H7 (cell line): ENCODE measurements at places on chromosomes 4 and X. TPM values are rescaled to one million over a fixed set of nuclear protein-coding genes. Genes with fewer than 3 reads are reported as not detected.

DNA sequence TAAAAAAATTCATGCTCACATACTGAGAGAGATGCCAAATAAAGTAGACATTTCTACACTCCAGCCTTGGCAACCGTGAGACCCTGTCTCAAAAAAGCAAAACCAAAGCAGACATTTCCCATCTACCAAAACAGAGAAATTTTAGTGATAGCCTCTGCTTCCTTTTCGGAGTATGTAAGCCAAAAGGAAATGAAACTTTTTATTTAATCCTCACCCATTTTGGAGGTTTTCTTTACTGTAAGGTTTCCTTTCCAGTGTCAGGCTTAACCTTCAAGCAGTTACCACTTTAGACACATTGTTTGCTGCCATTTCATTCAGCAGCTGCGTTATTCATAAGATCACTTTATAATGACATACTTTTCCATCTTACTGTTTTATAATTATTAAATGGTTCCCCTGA lies 15.9 kb downstream of the ADD1 start:
- no peak for DNase-seq

- no peak for DNase-seq
Observed at GRCh38 chr4:147400721-147401120, 80.2 kb upstream of the EDNRA start.

DNA sequence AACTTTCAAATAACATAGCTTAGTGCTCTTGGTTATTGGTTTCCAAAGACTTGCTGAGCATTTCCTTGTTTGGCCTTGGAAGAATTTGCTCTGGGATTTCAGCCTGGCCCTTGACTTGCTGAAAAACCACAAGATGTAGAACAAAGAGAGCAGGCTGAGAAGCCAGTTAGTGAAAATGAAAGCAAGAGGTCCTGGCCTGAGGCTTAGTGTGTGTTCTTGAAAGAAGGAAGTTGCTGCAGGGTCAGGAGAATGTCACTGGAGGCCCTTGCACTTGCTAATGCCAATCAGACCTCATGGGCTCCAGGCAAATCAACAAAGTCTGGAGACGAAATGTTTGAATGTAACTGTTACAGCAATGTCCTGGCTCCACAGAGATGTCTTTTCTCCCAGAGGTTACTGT lies 79.4 kb downstream of the SYNPO2 start:
- peak; percentile 26 for DNase-seq

- peak; percentile 59 for DNase-seq
Observed at GRCh38 chr4:72031868-72032608, at the start of gene NPFFR2. NPFFR2 (plus strand) TSS chr4:72032000; CDS start chr4:72128592, 96,592 bp downstream.

- DNase-seq: no peak
Observed at GRCh38 chr4:3183008-3183407, 66.0 kb upstream of the MSANTD1 start.

GRCh38 chr4:13588954-13589353 lies 38.6 kb downstream of the BOD1L1 start:
- DNase-seq: no peak

DNA sequence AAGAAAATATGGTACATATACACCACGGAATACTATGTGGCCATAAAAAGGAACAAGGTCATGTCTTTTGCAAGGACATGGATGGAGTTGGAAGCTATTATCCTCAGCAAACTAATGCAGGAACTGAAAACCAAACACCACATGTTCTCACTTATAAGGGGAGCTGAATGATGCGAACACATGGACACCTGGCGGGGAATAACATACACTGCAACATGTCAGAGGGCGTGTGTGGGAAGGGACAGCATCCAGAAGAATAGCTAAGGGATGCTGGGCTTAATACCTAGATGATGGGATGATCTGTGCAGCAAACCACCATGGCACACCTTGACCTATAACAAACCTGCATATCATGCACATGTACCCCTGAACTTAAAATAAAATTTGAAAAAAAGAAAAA lies 19.5 kb upstream of the CNKSR2 start:
- DNase-seq: no peak

DNA sequence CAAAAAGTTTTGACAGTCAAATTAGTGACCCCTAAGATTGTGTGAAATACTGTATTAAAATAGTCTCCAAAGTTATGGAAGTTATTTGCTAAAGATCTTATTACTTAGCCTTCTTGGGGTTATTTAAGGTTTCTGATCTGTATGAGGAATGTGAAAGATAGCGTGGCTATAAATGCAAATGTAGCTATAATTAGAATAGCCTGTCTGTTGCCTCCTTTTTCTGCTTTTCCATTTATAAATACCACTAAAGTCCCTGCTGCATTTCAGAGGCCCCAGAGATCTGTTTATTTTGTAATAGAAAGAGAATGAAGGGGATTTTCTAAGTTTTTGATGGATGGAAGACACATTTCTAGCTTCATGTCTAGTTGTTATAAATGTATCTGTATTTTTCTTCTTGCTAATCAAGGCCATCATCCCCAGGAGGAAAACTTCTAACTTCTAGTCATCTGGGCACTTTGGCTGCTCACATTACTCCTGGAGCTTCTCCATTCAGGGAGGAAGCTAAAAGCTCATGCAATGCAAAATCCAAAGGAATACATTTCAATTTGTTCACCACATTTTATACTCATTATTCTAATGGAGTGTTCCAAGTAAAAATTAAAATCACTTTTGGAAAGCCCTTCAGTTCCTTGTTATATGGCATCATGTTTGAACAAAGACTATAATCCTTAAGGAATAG lies 73.9 kb downstream of the INTS12 start:
- no peak for DNase-seq

- DNase-seq: no peak
Observed at GRCh38 chrX:40265936-40266335, 168.2 kb upstream of the BCOR start.

- no peak for DNase-seq
Observed at GRCh38 chr4:19983072-19983471, 268.6 kb upstream of the SLIT2 start.

DNA sequence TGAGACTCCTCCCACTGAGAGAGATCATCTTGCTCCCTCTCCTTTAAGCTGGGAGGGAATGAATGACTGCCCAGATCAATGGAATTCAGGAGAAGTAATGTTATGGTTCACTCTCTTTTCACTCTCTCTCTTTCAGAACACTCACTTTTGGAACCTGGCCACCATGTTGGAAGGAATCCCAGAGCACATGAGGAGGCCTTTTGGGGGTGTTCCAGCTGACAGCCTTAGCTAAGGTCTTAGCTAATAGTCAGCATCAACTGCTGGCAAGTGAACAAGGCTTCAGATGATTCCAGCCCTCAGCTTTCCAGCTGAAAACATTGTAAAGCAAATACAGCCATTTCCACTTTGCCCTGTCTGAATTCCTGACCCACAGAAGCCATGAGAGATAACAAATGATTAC lies 124.0 kb upstream of the CLNK start:
- no peak for DNase-seq

DNA sequence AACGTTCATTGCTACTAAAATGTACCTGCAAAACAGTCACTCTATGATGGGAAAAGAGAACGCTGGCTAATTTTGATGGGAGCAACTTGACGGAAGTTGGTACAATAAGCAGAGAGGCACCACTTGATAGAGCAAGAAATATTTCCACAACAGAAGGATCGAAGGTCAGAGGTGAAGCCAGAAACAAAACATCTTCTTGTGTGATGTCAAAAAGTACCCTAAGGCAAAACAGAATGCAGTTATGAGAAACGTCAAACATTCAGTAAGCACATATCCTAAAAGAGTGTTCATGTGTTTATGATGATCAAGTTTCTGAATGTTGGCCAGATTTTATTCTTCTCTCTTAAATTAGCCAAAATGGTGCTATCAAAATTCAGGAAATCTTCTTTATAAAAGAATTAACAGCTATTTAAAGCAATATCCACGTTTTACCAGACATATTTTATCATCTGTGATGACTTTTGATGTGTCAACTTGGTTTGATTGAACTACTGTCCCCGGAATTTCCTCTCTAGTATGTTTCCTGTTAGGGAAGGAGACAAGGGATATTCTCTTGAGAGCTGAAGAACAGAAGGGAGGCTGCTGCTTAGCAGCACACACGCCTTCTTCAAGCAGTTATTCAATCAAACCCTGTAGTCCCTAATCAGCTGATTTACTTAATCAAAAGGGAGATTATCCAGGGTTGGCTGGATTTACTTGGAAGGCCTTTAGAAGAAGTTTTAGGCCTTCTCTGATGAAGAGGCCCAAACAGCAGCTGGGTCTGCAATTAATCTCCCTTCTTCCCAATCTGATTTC lies 15.7 kb downstream of the AASDH start:
- DNase-seq: no peak

GRCh38 chrX:114906984-114907510 lies 110.4 kb downstream of the IL13RA2 start:
- DNase-seq: peak; percentile 13

GRCh38 chr4:9942921-9943600 lies 78.2 kb downstream of the SLC2A9 start:
- no peak for DNase-seq

DNA sequence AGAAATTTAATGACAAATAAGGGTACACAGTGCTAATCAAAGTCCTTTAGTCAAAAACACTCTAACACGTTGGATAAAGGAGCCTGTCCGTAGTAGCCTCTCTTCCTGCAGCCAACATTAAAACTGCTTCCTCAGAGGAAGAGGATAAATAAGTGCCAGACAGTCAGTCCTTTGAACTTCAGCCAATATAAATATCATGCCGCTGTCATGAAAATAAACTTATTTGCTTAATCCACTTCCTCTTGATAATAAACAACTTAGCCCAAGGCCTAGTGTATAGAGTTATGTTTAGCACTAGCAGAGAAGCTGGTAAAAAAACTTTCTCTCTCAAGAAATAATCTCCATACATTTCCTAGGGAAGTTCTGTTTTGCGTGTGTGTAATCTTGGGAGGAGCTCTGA lies 196.7 kb downstream of the HS3ST1 start:
- DNase-seq: no peak

DNA sequence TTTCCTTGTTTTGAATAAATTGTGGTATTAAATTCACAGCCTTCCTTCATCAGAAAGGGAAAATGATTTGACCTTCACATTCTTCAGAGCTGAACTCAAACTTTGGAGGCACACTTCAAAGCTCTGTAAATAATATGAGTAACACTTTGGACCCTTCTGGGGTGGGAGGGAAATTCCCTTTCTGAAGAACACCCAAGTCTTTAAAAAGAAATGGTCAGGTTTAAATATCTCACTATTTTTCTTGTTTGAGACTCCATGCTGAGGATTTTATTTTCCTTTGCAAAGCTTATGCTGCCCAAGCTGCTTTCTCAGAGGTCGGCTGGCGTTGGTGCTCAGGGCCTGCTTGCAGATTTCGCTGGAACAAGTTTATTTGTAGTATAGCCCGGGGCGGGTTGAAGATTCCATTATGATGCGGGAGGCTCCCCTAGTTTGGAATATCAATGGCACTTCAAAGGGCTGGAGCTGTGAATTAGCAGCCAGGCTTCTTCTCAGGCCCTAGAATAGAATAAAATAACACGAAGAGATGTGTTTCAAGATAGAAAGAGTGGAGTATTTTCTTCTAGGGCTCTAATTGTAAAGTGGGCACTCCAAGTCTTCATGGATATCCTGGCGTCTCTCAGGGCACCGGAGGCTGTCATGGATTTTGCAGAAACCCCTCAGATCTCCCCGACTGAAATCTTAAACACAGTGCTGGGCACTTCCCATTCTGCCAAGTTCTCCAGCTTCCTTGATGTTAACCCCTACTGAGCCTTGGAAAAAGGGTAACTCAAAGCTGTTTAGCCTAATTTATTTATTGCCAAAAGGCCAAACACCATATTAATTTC lies 315.6 kb downstream of the GPAT3 start:
- peak; percentile 5 for DNase-seq

- DNase-seq: no peak
Observed at GRCh38 chr4:159010563-159011260, 92.2 kb upstream of the RAPGEF2 start.

GRCh38 chrX:78658414-78658813 lies 714 bp downstream of the RTL3 start:
- DNase-seq: no peak

DNA sequence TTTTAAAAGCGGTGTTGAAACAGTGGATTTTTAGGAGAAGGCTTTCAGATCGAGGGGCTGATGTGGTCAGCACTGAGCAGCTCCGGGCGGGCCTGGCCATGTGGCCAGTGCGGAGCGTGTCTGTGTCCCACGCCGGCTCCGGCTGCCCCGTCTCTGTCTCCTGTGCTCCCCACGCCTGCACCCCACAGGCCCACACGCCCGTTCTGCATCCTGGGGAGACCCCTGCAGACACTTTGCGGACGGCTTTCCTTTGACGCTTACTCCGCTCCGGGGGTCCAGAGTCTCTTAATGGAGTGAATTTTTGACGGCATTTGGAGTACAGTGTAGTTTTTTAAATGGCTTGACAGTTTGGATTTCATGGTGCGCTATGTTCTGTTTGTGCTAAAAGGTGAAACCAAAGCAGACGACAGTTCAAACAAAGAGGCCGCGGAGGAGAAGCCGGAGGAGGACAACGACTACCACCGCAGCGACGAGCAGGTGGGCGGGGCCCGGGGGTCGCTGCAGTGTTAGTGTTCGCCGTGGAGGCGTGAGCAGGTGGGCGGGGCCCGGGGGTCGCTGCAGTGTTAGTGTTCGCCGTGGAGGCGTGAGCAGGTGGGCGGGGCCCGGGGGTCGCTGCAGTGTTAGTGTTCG lies 38.7 kb downstream of the PCGF3 start:
- peak; percentile 69 for DNase-seq

GRCh38 chr4:95107635-95108034 lies 349.9 kb downstream of the BMPR1B start:
- DNase-seq: no peak

- DNase-seq: peak; percentile 58
Observed at GRCh38 chr4:41748074-41748570, 403 bp downstream of the PHOX2B start.

GPM6B gene
- 205 and 225 TPM in 2 replicates for total RNA-seq

RGN gene
- 0.31 TPM in 1 of 2 replicates, not detected in the other for total RNA-seq

F11 gene
- total RNA-seq: 0.28 and 0.30 TPM in 2 replicates

TEX11 gene
- total RNA-seq: 0.03 and 0.37 TPM in 2 replicates

HSFX1 gene
- total RNA-seq: 0.11 and 0.76 TPM in 2 replicates

CDKL5 gene
- 7.0 and 9.5 TPM in 2 replicates for total RNA-seq

TCEAL1 gene
- total RNA-seq: 9.2 and 10.3 TPM in 2 replicates

SERPINA7 gene
- total RNA-seq: not detected in 2 replicates

AFF2 gene
- 14.6 TPM in 2 replicates for total RNA-seq

PDGFRA gene
- 5.5 and 10.8 TPM in 2 replicates for total RNA-seq

DCX gene
- total RNA-seq: 1.4 and 2.1 TPM in 2 replicates
